Right renal cortex interstitium (tissue), 3 donors: ENCODE measurements at places on chromosomes 1 and 21.

DNA sequence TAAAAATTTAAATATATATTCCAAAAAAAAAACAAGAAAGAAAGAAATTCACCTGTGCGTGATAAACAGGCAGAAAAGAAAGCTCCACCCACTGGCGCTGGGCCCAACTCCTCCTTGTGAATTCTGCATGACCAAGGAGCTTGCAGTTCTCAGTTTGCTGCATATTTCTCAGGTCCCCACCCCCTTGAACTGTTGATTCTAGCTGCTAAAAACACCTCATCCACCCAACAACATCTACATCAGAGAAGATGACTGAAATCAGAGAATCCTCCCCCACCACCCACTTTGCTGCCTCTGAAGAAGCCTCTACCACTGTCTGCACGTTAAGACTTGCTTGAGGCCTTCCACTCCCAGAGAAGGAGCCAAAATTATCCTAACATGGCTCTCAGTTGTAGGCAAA is 104.8 kb downstream of the RGS2 start:
- DNase-seq, result no peak

DNA sequence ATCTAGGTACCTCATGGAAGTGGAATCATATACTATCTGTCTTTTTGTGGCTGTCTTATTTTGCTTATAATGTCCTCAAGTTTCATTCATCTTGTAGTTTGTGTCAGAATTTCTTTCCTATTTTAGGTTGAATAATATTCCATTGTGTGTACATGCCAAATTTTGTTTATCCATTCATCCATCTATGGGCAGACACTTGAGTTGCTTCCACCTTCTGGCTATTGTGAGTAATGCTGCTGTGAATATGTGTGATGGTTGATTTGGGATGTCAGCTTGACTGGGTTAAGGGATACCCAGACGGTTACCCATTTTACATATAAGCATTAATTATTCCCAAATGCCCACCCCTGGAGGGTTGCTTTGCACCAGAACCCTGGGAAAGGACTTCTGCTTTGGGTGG is 477.5 kb downstream of the PTPRU start:
- DNase-seq, result no peak

- DNase-seq, result no peak
These were observed 11.6 kb downstream of the PEF1 start for GRCh38 chr1:31633117-31633516.

GRCh38 chr1:6460301-6461050 is 5.5 kb downstream of the TNFRSF25 start:
- DNase-seq, result no peak

GRCh38 chr1:223006371-223006770 is 136.7 kb downstream of the TLR5 start:
- no peak for DNase-seq

DNA sequence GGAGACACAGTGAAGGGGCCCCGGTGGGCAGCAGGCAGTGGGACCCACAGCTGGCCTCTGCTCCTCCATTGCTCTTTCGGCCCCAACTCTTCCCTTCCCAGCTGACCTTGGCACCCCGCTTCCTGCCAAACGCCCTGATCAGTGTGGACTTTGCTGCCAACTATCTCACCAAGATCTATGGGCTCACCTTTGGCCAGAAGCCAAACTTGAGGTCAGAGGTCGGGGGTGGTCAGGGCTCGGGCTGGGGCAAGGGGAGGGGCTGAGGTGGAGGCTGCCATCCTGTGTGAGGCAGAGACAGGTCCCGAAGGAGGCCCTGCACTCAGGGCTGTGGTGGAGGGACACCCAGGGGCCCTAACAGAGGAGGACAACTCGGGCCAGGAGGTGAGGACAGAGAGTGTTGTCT is 13.7 kb downstream of the PODN start:
- no peak for DNase-seq

DNA sequence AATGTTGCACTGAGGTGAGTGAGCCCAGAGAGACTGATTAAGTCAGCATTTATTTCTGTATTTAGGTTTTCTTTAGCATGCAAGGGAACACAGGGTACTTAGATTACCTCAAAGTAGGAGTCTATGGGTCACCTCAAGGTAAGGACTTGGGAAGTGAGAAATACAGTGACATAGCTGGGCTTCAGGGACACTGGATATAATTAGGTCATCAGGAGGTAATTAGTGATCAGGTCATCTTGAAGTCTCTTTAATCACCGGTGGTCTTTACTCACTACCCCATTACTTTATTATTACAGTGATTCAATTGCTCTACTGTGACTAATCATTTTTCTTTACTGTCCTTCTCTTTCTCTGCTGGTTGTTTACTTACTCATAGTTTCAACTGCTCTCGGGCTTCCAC is 59.9 kb upstream of the KCNK1 start:
- DNase-seq, result no peak

DNA sequence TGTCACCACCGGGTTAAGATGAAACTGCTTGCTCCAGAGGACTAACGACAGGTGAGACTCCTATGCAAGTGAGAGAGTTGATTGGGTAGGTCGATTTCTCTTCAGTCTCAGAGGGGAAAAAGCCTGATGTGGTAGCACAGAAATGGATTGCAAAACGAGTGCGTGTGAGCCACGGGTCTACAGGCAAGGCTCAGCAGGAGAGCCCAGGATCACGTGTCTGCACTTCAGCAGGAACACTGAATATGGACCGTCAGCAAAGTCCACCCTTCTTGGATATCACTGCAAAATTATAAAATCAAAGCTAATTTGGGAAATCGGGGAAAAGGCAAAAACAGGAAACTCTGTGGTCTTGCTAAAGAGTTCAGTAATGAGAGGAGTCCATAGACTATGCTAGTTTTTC is 107.7 kb upstream of the ZNF648 start:
- no peak for DNase-seq

DNA sequence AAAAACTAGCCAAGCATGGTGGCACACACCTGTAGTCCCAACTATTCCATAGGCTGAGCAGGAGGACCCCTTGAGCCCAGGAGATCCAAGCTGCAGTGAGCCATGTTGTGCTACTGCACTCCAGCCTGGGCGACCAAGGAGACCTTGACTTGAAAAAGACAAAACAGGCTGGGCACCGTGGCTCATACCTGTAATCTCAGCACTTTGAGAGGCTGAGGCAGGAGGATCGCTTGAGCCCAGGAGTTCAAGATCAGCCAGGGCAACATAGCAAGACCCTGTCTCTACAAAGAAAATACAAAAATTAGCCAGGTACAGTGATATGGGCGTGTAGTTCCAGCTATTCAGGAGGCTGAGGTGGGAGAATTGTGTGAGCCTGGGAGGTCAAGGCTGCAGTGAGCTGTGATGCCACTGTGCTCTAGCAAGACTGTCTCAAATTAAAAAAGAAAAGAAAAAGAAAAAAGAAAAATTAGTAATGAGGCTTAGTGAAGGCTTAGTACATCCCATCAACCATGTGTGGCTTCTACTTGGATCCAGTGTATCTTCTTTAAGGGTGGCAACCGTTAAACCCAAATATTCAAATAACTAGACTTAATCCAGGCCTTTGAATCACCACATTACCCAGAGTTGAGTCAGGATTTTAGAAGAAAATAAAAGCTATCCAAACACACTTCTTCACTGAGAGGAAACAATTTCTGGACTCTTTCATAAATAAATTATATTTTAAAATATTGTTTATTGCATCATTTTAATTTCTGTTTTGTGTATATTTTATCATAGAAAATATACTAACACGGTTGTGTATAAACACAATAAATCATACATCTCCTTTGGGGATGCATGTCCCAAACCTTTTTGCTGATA is 74.3 kb upstream of the RAB4A start:
- no peak for DNase-seq

- no peak for DNase-seq
These were observed 23.7 kb upstream of the ETV3 start for GRCh38 chr1:157161901-157162300.

- no peak for DNase-seq
These were observed 12.3 kb upstream of the NFASC start for GRCh38 chr1:204858363-204858821.

DNA sequence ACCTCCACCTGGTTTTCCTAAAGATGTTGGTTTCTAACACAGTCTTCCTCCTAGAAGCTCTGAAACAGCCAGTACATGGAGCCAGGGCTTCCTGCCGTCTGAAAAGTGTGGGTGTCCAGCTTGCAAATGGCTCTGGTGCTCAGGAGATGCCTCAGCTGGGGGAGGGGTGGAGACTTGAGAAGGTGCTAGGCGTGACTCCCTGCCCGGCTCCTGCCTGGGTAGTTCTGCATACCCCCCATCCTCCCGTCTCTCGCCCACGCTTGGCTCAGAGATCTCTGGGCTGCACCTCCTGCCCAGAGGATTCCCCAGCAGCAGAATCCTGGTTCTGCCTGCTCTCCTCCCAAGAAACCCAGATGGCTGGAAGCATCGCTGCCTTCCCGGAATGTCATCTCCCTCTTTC is 16.9 kb downstream of the STUM start:
- no peak for DNase-seq

- no peak for DNase-seq
These were observed 28.1 kb downstream of the PTPN14 start for GRCh38 chr1:214523124-214523824.

DNA sequence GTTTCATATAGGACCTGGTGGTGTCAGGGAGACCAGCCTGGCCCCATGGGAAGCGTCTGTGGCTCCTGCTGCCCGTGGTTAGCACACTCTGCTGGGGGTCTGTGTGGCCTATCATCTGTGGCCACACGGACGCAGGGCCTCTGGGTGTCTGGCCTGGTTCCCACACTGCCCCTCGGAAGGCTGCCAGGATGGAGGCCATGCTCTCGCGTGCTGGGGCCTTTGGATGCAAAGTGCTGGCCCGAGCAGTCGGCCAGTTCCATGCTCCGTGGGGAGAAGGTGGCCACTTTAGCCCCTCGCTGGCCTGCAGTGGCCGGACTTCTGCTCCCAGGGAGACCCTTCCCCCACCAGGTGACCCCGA is 20.8 kb upstream of the LRRC3 start:
- no peak for DNase-seq

DNA sequence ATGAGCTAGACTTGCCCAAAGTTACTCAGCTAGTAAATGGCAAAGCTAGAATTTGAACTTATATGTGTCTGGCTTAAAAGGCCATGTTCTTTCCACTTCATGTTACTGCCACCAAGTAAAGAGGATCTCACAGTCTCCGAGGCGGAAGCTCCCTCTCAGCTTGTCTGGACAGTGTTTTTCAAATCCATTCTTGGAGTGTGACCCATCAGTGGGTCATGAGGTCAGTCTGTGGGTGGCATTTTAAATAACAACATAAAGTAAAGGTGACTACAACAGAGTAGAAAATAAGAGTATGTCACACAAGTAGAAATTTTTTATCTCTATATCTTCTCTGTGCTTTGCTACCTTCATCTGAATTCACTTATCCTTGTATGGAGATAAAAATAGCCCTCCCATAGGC is 3.2 kb upstream of the HMGB4 start:
- no peak for DNase-seq

- no peak for DNase-seq
These were observed at the start of gene CR2 for GRCh38 chr1:207454046-207454964. Gene CR2 (plus strand): TSS chr1:207454328. CDS start chr1:207454419, 91 bp downstream.

GRCh38 chr1:118948351-118948750 is 39.8 kb downstream of the TBX15 start:
- no peak for DNase-seq

DNA sequence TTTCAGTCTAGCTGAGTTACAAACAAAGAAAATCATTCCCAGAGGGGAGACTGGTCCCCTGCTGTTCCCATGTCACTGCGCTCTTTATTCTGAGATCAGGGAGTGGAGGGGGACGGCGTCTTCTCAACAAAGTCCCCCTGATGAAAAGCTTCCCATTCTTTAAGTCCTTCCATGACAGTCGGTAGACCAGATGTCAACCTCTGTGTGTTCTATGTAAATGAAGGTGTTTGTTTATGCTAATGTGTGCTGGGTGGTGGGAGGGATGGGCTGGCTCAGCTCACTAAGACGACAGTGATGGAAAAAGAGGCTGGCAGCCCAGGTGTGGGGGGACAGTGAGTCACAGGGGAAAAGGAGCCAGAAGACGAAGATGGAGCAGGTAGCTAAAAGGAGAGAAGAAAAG is 148.2 kb upstream of the KLHDC7A start:
- DNase-seq, result no peak

- no peak for DNase-seq
These were observed 5.9 kb downstream of the COX20 start for GRCh38 chr1:244841273-244841927.

DNA sequence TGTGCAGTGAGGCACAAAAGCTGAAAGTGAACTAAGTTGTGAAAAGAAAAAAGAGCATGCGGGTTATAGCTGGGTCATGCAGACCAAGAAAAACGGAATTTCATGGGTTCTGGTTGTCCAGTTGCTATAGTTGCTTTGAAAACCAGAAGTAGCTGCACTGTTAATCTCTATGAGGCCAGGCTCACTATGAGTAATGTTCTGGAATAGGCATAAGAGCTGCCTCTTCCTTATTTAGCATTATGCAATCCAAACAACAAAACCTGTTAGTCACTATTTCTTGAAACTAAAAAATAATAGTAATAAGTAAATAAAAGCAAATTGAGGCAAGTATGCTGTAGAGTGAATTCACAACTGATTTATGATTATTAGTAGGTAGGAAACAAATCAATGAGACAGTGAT is 1383.7 kb downstream of the MRPL39 start:
- DNase-seq, result no peak

GRCh38 chr1:64942118-64942517 is 24.2 kb downstream of the JAK1 start:
- DNase-seq, result no peak

DNA sequence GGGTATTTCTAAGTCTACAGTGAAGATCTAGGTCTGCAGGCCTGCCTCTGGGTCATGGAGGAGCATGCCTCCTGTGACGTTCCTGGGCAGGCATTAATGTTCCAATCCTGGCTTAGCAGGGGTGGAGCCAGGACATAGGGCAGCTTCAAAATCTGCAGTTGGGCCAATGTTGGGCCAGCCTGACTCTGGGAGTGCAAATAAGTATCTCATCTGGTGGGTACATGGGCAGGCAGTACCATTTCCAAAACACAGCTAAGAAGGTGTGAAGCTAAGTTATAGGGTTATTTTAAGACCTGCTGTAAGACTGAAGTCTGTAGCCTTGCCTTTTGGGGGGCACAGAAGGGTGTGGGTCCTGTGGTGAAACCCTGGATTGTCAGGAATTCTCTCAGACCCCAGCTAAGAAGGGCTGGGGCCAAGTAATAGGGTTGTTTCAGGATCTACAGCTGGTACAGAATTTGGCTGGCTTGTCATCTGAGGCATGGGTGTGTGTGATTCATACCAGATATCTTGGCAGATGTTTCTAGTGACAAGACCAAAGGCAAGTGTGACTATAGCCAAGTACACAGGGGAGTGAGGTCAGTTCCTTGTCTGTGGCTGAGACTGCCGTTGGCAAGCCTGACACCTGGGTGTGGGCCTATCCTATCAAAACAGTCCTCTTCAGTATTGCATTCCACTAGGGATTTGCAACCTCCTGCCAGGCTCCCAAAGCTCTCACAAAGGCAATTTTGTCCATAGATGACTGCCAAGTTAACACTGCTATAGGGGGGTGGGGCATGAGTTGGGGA is 468.7 kb upstream of the B3GALT2 start:
- no peak for DNase-seq

DNA sequence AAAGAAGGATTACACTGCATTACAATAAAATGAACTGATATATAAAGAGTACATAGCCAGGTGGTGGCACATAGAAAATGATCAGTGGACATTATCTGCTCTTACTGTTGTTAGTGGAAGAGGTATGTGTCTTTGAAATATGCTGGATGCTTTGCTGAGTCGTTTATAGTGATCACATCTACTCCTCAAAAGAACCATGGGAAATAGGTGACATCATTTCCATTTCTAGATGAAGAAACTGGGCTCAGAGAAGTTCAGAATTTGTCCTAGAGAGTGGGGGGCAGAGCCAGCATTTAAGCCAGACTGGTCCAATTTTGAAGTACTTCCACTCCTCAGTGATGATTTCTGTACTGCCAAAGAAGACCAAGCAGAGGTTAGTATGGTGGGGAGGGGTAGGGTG is 34.0 kb upstream of the BACH1 start:
- no peak for DNase-seq

- DNase-seq, result no peak
These were observed 89.8 kb downstream of the ACBD6 start for GRCh38 chr1:180412583-180412982.
